ENCODE measurements at places on chromosomes 4 and X. TPM values are rescaled to one million over a fixed set of nuclear protein-coding genes. Genes with fewer than 3 reads are reported as not detected.

VCX3B gene
- polyA plus RNA-seq, result not detected

FAM120C gene
- 5.2 TPM for polyA plus RNA-seq

ASB12 gene
- polyA plus RNA-seq, result not detected

TMPRSS11B gene
- polyA plus RNA-seq, result not detected

AMOT gene
- 3.3 TPM for polyA plus RNA-seq

UNC5C gene
- not detected for polyA plus RNA-seq

KLB gene
- polyA plus RNA-seq, result 0.09 TPM

NDST3 gene
- polyA plus RNA-seq, result not detected

SOWAHB gene
- not detected for polyA plus RNA-seq

QRFPR gene
- polyA plus RNA-seq, result not detected

ETDB gene
- not detected for polyA plus RNA-seq

PHEX gene
- 0.11 TPM for polyA plus RNA-seq

RHOXF1 gene
- polyA plus RNA-seq, result not detected

P2RY8 gene
- 206 TPM for polyA plus RNA-seq

REPS2 gene
- 1.3 TPM for polyA plus RNA-seq

NR3C2 gene
- polyA plus RNA-seq, result 2.3 TPM

SPANXA2 gene
- polyA plus RNA-seq, result not detected

SPATA4 gene
- polyA plus RNA-seq, result not detected

AADAT gene
- polyA plus RNA-seq, result not detected

NWD2 gene
- not detected for polyA plus RNA-seq

GPC3 gene
- 0.10 TPM for polyA plus RNA-seq

ADGRG4 gene
- polyA plus RNA-seq, result not detected

GYPA gene
- not detected for polyA plus RNA-seq

NHS gene
- polyA plus RNA-seq, result not detected

ACTRT1 gene
- polyA plus RNA-seq, result not detected

NPY5R gene
- not detected for polyA plus RNA-seq

MTMR8 gene
- 1.7 TPM for polyA plus RNA-seq

ARMCX4 gene
- not detected for polyA plus RNA-seq

ADGRL3 gene
- polyA plus RNA-seq, result not detected
